ENCODE measurements at places on chromosomes 13 and 19.

DNA sequence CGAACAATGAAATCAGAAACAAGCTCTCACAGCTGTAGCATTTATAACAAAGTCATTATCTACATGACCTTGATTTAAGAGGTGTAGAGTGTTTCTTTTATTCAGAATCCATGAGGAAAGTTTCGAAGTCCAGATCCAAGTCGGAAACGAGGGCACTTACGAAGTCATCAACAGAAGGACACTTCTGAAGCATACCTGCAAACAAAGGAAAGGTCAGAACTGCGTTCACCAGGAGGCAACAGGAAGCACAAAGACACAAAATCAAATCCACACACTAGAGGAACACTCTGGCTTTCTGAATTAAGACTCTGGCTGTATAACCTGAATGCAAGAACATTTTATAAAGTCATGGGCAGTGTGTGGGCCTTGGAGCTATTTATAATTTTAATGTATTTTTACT lies 158.9 kb downstream of the MIPEP start:
- DNase-seq, result no peak

DNA sequence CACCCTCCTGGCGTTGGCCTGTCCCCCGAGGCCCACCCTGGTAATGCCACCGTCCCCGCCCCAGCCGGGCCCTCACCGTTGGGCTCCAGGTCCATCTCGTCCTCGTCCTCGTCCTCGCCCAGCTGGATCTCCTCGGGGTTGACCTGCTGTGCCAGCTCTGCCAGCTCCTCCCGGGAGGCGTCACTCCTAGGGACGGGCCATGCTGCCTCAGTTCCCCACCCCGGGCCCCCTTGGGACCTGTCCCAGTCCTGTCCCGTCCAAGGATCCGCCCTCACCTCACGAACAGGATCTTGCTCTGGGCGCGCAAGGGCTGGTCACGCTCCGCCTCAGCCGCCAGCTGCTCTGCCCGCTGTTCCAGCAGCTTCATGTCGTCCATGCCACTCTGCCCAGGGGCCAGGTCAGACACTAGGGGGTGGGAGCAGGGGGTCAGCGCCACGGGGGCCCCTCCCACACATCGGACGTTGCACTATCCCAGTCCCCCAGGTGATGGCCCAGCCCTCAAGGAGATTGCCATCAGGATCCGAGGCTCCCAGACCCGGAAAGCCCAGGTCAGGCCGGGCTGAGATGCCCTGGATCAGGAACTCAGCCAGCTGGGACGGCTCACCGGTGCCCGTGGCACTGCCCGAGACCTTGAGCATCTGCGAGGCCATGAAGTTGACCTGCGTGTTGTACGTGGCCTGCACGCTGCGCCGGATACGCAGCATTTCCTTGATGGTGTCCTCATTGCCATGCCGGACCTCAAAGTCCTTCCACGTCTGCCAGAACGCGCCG lies 9.5 kb downstream of the XAB2 start:
- no peak for DNase-seq

GRCh38 chr13:114104655-114105520 lies 27.5 kb downstream of the RASA3 start:
- DNase-seq, result no peak

GRCh38 chr13:23901365-23901764 lies 4.1 kb upstream of the C1QTNF9B start:
- DNase-seq, result no peak

DNA sequence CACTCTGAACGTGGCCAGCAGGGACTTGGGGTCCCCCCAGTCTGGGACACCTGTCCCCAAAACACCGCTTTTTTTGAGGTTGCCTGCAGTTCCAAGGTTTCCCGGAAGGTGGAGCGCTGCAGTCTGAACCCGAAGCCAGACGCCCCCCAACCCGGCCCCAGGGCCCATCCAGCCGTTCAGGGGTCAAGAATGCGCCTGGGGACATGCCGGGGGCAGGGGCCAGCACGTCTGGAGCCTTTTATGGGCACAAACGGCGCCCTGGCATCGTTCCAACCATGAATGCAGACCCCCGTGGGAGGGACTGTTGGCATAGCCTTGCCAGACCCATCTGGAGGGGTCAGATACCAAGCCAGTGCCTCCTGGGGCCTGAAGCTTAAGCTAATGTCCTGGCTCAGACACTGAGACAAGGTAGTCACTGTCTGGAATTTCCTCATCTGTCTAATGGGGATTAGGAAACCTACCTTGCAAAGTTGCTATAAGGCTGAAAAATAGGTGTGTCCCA lies 6.9 kb downstream of the S1PR5 start:
- peak; percentile 38 for DNase-seq

GRCh38 chr13:44022196-44022595 lies 142.5 kb downstream of the LACC1 start:
- DNase-seq, result no peak

GRCh38 chr13:50731400-50731799 lies 112.1 kb downstream of the DLEU7 start:
- no peak for DNase-seq

DNA sequence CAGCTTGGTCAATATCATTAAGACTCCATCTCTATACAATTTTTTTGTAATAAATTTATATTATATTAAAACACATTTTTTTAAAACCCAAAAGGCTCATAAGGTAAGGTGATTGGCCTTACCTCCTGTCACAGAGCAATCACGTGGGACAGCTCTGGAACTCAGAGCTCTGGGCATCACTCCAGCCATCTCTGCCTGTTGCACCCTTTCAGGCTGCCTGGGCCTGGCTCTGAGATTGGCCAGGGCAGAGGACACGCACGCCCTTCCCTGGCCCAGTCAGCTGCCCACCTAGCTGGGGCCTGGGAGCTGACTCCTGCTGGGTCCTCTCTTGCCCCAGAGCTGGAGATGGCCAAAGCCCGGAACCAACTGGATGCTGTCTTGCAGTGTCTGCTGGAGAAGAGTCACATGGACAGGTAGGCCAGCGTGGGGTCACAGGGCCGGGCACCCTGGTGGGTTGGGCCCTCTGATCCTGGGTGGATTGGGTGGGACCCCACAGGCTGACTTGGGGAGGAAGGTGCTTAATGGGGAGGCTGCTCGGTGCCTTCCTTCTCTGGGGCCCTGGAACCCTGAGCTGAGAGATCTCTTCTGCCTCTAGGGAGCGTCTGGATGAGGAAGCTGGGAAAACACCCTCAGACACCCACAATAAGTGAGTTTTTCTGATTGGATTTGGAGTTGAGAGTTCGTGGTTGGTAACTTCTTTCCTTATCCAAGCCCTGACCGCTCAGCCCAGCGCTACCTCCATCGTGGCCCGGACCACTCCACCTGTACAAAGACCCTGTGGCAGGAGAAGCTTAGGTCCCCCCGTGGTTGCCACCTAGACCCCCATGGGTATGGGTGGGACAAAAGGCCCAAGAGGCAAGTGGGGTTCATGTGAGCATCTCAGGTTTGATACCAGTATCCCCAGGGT lies 3.7 kb downstream of the LIN37 start:
- no peak for DNase-seq

DNA sequence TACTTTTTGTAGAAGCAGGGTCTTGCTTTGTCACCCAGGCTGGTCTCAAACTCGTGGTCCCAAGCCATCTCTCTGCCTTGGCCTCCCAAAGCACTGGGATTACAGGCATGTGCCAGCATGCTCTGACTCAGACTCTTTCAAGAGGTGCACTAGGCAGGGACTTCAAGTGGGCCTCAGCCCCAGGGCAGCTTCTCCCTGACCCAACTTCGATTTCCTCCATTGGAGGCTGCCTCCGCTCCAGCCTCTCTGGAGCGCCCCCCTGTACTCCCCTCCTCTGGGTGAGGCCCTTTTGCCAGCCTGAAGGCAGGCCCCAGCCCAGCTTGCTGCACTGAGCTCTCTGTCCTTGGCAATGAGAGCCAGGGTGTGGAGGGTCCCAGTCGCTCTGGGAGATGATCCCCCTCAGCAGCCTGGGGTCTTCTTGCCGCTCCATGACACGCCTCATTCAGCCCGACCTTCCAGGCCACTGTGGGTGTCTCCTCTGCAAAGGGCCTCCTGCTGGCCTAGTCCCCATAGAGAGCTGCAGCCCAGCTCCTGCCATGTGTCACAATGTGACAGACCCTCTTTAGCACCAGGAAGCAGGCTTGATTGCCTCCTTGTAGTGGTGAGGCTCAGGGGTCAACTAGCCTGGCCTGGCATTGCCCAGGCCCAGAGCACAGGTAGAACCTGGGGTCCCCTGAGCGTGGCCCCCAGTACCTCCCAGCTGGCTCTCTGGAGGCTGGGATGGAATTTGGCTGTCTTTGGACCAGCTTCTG lies 16.4 kb downstream of the CARM1 start:
- DNase-seq, result no peak

DNA sequence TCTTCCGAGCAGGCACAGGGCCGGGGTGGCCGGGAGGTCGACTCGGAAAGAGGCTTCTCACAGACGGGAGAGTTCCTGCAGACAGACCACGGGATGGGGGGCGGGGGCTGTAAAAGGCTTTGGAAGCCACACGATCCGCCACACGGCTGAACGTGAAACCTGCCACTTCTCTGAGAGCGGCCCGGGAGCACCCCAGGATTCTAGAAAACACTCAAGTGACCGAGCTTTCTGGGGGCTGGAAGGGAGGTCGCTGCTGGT lies 15.6 kb upstream of the SLC39A3 start:
- no peak for DNase-seq

DNA sequence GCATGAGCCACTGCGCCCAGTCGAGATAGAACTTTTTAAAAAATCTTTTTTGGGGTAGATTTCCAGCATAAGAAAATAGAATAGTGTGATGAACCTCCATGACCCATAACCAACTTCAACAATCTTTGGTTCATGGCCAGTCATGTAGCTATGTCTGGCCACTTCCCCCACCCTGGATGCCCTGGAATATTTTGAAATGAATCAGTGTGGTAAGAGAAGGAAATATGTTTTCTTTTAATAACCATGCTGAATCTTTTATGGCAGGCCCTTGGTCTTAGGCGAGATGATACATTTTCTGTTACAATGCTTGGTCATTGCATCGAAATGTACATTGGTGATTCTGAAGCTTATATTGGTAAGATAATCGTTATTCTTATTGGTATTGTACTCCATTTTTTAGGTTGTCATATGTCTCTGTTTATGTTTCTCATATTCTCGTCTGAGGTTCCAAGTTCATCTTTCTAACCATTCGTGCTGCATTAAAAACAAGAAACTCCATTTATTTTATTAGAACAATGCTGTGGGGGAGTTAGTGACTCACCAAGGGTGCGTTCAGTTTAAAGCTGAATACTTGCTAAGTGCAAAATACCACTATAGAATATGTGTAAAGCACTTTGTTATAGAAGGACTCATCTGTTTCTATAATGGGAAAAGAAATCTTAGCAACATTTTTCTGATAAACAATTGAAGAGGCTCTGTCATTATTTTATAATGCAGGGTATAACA lies 16.4 kb upstream of the UPF3A start:
- DNase-seq, result no peak

DNA sequence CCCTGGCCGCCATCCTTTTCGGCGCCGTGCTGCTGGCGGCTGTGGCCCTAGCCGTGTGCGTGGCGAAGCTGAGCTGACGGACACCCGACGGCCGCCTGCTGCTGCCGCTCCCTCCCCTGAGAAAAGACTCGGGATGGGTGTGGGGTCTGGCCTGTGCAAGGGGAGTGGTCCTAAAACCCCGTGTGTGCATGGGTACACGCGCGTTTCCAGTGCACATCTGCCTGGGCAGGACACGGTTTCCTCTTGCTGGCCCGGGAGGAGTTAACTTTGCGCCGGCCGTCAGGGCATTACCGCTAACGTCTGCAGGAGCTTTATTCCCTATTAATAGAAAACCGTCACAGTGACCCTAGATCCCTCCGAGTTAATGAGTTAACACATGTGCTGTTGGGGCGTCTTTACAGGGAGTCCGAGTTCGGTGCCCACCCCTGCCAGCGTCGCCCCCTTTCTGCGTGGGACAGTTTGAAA lies 1.3 kb downstream of the RGS9BP start:
- DNase-seq, result peak; percentile 4

DNA sequence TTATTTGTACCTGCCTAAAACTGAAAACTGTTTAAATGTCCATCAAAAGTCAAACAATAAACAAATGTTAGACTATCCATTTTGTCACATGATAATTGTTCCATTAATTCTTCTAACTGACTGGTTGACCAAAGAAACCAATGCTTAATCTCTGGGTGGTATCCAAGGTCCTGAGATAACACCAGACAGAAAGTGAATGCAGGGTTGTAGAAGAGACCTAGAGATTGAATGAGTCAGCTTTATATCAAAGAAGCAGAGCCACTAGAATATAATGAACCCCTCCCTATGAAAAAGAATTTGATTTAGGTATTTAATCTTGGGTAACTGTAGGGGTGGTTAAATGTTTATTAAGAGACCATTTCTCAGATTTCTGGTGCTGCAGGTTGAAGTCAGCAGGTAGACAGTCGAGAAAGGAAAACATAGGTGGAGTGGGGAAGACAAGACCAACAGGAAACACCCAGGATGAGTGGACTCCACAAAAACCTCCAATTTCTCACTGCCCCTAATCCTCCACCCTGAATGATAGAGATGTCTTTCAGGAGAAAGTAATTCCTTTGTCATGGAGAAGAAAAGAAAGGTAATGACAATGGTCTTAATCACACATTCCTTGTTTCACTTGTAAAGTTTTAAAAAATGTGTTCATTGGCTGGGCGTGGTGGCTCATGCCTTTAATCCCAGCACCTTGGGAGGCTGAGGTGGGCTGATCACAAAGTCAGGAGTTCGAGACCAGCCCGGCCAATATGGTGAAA lies 536.4 kb downstream of the IRS2 start:
- DNase-seq, result no peak

- DNase-seq, result no peak
These were observed 14.5 kb upstream of the KLK4 start for GRCh38 chr19:50925734-50926133.

DNA sequence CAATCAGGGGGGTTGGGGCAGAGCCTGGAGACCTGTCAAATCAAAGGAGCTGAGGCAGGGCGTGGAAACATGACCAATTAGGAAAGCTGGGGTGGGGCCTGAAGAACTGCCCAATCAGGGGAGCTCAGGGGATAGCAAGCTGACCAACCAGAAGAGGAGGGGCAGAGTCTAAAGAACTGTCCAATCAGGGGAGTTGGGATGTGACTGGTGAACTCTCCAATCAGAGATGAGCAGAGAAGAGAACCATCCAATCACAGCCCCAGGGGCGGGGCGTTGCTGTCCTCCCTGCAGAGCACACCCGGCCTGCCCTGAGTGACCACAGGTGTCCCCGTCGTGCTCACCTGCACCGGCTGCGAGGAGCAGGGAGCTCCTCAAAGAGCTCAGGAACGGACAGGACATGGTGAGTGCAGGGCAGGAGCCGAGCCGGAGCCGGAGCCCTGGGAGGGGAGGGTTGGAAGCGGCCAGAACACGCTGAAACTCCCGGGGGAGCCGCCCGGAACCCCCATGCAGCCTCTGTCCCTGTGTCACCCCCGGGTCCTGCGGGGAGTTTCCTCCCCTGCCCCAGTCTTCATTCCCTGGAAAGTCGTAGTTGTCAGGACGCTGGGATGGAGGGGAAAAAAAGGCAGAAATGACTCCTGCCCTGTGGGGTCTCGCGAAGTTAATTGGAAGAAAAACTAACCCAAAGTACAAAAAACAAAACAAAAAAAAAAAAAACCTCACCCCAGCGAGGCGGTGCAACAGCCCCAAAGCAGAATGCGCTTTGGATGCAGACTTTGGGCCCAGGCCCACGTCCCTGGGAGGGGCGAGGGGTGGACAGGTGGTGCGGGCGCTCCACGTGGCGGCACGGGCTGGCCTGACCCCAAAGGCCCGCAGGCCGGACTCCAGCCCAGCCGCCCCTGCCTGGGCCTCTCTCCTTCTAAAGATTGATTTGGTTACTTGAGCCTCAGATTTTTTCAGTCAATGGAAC lies at the start of gene ZNF556:
ZNF556 (plus strand) TSS at position 311 of the 967 bp plus-strand sequence; CDS start at position 398, 87 bp downstream.
- DNase-seq, result no peak

- DNase-seq, result no peak
These were observed 43.0 kb downstream of the CHST8 start for GRCh38 chr19:33664744-33665143.

Data from T-helper 1 cell (primary cell).